GM12865 (cell line): ENCODE measurements at places on chromosomes 5 and 9.

DNA sequence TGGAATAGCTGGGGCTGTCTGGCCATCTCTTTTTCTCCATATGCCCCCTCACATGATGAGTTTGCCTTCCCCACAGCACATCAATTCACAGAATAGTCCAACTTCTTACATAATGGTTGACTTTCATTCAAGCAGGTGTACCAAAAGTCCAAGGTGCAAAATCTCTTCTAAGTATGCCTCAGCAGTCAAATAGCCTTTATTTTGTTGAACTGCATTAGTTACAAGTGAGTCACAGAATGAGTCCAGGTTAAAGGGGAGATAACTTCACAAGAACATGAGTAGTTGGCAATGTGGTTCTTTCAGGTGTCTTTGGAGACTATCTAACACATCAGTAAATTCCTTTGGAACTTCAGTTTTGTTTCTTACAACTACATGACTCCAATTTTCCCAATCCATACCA lies 672.5 kb downstream of the PRELID2 start:
- DNase-seq, result no peak

DNA sequence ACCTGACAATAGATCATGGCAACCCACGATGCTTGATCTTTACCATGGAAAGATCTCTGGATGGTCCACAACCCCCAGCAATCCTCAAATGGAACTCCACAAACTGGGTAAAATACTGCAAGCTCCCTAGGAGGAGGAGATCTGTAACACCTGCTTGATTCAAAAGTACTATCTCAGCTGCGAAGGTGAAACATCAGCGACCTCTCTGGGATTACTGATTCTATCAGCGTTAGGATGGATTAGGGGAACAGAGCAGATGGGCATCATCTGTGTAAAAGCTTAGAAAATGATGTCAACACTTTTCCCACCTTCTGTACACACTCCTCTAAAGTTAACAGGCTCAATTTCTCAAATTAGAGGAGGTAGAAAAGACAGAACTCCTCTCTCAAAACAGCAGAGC lies 31.5 kb upstream of the TRPC7 start:
- no peak for DNase-seq

DNA sequence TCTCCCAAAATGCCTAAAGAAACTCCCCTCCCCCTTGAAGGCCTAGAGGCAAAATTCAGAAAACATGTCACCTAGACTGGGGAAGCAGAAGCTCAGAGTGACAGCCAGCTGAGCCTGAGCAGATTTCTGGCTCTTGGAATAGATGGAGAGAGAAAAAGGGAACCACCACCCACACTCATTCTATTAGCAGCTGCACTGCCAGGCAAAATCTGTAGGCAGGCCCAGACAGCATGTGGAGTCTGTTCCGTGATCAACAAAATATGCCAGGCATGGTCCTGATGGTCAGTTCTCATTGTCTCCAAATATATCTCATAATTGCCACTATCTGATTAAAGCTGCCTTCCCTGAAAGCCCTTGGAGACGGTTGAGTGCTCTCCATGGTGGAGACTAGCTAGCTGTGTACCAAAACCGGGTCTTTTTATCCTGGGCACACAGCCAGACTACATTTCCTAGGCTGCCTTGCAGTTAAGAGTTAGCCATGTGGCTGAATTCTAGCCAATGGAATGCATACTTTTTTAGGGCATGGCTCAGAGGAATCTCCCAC lies 131.7 kb upstream of the GPR151 start:
- no peak for DNase-seq

DNA sequence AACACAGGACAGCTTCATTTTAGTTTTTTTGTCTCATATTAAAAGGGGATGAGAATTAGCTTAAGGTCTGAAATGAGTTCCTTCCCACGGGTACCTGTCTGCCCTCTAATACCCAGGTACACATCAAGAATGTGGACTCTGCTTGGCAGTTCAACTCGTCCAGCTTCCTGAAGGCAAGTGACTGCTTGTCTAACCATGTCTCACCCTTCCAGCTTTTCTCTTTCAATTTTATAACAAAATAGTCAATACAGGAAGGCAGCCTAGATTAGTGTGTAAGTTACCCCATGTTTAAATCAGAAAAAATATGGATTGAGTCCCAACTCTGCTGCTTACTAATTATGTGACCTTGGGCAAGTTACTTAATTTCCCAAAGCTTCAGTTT lies 50.5 kb upstream of the C5orf46 start:
- no peak for DNase-seq

- DNase-seq, result no peak
These were observed 614.2 kb upstream of the CLINT1 start for GRCh38 chr5:158473016-158473635.

DNA sequence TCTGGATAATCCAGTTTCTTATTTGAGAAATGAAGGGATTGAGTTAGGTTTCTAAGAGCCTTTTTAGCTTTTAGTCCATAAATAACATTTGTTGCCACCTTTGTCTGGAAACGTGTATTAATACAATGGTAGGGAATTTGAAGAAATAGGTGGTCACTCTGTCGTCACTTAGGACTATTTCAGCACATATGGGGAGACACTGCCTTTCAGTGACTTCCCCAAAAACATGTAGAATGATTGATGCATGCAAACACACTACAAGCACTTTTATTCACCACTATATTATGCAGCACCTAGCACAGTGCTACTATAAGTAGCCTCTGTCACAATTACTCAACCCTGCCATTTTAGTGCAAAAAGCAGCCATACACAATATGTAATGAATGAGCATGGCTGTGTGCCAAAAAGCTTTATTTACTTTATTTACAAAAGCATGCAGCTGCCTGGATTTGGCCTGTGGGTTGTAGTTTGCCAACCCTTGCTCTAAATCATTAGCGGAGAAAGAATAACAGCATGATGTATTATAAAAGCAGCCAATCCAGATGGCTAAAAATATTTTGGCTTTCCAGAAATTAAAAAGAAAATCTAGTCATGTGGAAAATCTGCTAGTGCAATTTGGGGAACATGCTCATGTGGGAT lies 154.2 kb upstream of the HMHB1 start:
- no peak for DNase-seq

DNA sequence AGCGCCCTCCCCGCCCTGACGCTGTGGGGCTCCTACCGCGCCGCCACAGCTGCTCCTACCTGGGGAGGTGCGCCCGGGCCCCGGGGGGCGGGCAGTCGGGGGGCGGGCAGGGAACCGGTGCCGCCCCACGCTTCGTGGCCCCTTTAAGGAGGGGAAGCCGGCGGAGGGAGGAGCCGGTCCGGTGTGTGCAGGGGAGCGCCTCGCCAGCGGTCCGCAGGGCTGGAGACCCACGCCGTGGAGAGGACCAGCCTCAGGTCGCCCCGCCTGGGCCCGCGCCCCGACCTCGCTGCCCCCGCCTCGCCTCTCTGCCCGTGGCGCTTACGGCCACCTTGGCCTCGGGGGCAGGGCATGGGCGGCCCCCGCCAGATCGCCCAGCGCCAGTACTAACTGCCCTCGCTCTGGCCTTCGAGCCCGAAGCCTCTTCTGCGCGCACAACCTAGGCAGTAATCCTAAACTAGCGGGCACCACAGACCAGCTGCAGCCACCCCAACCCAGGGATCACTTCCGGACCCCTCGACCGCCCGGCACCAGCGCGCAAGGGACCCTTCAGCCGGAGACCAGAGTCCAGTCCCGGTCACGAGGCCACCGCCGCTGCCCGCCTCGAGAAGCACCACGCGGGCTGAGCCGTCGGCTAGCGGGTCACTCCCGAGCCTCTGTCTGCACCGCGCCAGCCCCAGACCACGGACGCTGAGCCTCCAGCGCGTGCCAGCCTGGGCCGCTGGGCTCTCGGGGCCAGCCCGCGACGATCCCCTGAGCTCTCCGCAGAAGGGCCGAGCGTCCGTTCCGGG lies at the start of gene FOXE1:
Gene FOXE1 (plus strand): TSS at position 171 of the 788 bp plus-strand sequence. CDS start 689 bp downstream, outside the sequence.
- no peak for DNase-seq

- no peak for DNase-seq
These were observed 561.5 kb downstream of the SEMA5A start for GRCh38 chr5:8984386-8984785.

DNA sequence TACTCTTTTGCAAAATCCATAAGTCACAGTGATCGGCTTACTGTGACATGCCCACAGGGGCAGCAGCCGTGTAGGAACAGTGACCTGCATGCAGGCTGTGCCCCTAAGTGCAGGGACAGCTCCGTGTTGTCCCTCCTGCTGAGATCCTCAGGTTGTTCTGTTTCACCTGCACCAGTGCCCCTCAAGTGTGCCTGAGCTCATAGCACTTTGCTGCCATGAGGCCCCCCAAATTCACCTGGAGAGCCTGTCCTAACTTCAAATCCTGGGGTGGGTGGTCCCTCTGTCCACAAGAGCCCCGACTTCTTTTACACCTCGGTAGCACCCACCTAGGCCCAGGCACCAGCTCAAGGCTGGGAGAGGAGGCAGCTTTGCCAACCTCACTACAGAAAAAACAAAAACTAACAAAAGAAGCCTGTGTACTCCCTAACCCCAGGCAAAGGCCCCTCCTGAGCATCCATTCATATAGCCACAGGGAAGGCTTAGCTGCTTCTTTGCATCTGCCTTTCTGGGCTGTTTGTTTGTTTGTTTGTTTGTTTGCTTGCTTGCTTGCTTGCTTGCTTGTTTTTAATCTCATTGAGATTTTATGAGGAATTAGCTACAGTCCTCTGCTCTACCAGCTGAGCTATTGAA lies 214.5 kb downstream of the AUH start:
- DNase-seq, result no peak

- DNase-seq, result peak; percentile 28
These were observed 503.4 kb downstream of the PDE4D start for GRCh38 chr5:59390074-59390659.

DNA sequence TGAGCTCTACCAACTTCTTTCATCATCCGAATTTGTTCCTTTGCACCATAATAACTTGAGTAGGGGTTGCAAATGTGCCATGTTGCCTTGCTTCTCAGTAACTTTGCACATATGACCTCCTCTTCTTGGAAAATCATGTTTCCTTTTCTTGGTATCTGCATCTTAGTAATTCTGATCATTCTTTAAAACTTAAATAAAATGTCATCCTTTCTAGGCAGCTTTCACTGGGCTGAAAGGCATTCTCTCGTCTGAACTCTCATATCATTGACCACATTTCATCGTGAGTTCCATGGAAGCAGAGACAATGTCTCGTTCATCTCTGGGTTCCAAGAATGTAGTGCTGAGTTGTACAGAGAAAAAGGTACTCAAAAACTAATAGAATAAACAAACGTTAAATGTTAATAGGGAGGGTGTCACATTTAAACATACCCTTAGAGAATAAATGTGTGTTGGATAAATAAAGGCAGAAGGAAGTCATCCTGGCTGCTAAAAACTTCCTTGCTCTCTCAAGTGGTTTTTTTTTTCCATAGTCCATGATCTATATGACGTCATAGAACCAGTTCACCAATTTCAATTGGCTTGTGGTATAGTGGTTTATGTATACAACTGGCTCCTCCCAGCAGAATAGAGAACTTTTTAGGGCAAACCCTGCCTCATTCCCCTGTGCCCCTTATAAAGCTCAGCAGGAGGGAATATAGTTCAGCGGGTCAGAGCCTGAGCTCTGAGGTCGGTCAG lies 218.1 kb upstream of the TRIM32 start:
- DNase-seq, result no peak

DNA sequence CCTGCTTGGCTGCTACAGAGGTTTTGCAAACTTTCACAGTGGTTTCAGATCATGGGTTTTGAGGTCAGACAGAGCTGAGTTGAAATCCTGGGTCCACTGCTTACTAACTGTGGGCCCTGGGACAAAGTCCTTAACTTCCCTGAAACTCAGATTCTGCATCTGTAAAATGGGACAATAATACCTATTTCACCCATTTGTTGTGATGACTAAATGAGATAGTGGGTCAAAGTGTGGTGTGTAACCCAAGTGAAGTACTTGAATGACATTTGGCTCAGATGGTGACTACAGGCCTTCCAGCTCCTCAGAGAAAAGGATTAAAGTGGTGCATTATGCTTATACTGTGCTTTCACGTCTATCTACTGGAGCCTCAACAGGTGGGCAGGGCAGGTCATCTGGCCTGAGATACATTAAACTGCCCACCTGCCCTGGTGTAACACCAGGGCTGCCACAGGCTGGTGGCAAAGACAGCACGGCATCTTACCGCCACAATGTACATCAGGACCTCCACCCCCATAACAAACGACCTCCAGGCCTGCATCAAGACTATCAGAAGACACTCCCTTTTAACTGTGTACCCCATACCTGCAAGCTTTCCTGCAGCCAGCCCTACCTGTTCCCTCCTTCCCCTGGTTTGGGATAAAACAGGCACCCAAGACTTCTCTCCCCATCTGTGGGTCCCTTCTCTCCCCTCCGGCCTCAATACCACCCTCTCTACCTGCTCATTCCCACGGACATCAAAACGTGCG lies 846 bp upstream of the TRAF1 start:
- DNase-seq, result peak; percentile 65

GRCh38 chr5:56517011-56517416 lies 283.9 kb upstream of the ANKRD55 start:
- peak; percentile 6 for DNase-seq

DNA sequence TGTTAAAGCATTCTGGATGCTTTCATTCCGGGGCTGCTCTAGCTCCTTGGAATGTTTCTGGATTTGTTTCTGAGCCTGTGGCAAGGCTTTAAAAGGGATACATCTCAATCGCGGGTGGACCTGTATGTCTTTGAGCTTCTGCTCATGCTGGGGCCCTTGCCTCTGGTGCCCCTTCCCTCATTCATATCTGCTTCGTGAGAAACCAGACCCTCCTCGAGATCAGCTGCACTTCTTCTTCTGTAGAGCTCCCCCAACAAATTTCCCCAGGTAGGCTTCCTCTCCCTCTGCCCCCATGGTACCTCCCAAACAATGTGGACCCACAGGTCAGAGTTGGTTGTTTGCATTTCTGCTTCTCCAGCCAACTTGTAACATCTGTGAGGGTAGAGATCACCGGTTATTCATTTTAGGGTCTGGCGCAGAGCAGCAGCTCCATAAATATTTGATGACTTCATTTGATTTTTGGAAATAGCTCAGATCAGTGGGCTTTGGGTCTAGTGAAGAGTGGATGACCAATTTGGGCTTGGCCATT lies 6.6 kb downstream of the ZNF618 start:
- DNase-seq, result no peak

DNA sequence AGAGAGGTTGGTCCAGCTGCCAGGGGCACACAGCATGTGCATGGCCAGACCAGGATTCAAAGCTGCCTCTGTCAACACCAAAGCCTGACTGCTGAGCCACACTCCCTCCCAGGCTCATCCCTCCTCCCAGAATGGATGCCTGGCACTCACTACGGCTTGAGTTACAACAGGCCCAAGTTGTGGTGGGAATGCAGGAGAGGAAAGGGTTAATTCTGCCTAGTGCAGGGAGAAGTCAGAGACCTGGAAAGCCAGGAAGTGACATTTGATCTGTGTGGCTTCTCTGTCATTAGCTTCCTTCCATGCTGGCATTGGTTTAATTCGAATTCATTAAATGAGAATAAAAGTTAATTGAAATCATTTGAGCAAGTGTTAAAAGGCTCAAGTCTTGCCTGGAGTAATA lies 150.0 kb downstream of the NSG2 start:
- no peak for DNase-seq

DNA sequence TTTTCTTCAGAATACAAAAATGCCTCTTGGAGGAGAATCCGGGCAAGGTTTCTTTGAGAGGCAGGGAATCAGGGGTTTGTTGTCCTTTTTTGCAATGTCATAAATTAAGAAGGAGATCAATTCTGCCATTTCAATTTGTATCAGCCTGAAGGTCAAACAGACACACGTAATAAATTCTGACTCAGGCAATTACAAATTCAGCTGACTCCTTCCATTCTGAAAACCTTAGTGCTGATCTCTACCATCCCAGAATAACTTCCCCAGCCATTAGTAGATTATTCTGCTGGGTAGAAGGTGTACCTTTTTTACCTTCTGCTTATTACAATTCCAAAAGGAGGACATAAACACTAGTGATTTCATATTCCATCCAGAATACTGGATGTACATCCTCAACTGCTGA lies 516.6 kb downstream of the AGTPBP1 start:
- DNase-seq, result no peak

- DNase-seq, result peak; percentile 85
These were observed 3.8 kb downstream of the CREB3 start for GRCh38 chr9:35736201-35736633.
